ENCODE measurements at places on chromosomes 13 and 19.

GRCh38 chr13:50179977-50180376, 164.7 kb downstream of the KCNRG start:
- no peak for DNase-seq

GRCh38 chr19:46491975-46492682, 3.5 kb downstream of the PNMA8B start:
- DNase-seq, result no peak

- DNase-seq, result no peak
Measured at GRCh38 chr13:84865783-84866221, 933.4 kb downstream of the SLITRK6 start.

GRCh38 chr19:504616-505015, 2.7 kb upstream of the TPGS1 start:
- no peak for DNase-seq

DNA sequence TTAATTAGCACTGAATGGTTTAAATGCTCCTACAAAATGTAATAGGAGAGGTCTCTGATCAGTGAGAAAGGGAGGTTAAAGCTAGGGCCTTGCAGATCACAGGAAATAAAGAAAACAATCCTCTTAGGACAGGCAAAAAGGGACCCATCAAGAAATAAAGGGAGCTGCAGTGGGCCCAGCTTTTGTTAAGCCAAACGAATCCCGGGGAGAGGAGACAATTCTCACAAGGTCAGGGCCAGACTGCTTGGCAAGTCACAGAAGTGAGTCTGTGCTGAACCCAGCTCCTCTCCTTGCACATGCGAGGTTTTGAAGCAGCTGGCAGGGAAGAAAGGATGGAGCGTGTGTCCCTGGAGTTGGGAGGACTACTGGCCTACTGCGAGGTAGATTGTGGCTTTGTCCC, 285.8 kb downstream of the COG6 start:
- no peak for DNase-seq

DNA sequence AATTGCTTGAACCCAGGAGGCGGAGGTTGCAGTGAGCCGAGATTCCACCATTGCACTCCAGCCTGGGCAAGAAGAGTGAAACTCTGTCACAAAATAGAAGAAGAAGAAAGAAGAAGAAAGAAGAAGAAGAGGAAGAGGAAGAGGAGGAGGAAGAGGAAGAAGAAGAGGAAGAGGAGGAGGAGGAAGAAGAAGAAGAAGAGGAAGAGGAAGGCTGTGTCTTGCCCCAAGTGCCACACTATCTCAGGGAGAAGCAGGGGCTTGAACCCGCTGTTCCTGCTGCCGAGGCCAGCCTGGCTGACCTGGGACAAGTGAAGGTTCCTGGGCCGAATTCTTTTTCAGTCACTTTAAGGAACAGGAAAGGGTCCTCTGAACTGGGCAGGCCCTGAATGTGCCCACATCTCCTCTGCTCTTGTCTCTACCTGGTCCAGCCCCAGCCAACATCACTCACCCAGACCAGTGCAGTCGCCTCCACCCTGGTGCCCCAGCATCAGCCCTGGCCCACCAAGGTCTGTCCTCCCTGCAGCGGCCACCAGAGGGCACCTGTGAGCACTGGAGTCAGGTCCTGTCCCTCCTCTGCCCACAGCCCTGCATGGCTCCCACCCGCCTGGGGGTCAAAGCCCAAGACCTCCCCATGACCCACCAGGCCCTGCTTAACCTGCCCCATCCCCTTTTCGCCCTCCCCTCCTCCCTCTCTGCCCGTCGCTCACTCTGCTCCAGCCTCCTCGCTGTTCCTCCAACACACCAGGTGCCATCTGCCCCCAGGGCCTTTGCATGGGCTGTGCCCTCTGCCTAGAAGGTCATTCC, 20.0 kb downstream of the TICAM1 start:
- peak; percentile 88 for DNase-seq

DNA sequence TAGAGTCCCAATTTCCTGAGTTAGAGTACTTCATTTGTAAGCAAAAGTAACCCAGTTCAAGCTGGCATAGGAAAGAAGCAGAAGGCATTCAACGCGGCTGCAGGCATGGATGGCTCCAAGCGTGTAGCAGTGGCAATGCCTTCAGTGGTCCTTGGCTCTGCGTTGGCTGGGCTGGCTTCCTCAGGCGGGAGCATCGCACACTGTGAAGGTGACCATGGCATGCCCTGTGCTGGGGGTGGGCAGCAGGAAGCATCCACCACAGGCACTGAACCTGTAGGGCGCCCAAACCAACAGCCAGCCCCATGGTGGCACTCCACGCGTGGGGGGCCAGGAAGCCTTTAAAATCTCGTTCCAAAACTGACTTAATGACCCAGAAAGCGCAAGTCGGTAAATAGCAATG, 53.6 kb upstream of the SPACA7 start:
- no peak for DNase-seq

DNA sequence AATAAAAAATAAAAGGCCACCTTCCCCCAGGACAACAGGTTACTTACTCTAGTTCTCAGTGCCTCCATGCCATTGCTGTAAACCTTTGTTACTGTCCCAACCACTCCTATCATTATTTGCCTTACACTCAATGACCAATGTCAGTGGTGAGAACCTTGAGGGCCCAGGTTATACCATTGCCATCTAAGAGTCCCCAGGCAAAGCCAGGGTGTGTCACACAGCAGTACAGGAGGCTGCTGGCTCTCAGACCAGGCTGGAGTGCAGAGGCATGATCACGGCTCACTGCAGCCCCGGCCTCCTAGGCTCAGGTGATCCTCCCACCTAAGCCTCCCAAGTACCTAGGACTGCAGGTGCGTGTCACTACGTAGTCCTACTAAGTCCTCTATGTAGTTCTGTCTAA, 6.1 kb downstream of the ELAVL1 start:
- DNase-seq, result no peak

- no peak for DNase-seq
Measured at GRCh38 chr13:100980171-100980570, 305.6 kb upstream of the TMTC4 start.

- no peak for DNase-seq
Measured at GRCh38 chr13:75541961-75542360, 4.3 kb upstream of the COMMD6 start.

DNA sequence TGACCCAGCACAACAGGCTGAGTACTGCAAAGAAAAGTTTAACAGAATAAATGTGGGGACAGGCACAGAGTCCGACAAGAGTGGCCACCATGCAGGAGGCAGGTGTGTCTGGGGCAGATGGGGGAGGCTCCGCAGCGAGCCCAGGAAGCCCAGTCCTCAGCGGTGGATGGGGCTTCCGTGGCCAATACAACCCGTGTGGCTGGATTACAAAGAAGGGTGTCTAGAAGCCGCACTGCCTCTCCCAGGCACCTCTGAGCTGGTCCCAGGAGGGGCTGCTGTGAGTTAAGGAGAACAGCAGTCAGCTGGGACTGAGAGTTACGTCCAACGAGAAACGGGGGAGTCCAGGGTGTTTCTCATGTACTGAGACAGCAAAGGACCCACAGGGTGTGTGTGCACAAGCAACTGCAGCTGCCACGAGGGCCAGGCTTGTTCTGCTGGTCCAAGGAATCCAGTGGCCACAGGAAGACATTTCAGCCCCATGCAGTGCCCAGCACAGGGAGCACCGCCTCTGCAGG, 70.2 kb downstream of the SPACA7 start:
- no peak for DNase-seq

- no peak for DNase-seq
Measured at GRCh38 chr19:51599084-51599483, 28.0 kb downstream of the ZNF175 start.

DNA sequence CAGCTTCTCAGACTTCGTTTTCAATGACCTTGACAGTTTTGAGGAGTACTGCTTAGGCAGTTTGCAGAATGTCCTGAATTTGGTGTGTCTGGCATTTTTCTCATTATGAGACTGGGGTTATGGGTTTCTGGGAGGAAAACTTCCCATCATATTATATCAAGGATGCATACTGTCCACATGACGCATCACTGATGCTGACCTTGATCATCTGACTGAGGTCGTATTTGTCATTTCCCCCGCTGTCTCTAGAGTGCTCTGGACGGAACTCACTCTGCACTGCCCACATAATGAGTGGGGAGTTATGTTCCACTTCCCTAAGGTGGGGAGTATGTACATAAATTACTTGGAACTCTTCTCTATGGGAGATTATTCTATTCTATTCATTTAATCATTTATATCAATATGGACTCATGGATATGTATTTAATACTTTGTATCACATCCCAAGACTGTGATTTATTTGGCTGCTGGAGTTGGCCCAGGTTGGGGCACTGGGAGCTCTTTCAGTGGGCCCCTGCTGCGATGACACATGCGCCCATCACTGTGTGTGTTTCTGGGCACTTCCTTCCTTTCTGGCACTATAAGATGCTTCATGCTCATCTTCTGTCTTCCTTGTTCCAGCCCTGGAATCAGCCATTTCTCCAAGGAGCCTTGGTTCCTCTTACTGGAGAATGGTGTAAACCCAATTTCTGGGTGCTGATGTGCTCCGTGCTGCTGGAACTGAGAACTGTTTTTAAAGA, 138.6 kb downstream of the MIPEP start:
- no peak for DNase-seq

DNA sequence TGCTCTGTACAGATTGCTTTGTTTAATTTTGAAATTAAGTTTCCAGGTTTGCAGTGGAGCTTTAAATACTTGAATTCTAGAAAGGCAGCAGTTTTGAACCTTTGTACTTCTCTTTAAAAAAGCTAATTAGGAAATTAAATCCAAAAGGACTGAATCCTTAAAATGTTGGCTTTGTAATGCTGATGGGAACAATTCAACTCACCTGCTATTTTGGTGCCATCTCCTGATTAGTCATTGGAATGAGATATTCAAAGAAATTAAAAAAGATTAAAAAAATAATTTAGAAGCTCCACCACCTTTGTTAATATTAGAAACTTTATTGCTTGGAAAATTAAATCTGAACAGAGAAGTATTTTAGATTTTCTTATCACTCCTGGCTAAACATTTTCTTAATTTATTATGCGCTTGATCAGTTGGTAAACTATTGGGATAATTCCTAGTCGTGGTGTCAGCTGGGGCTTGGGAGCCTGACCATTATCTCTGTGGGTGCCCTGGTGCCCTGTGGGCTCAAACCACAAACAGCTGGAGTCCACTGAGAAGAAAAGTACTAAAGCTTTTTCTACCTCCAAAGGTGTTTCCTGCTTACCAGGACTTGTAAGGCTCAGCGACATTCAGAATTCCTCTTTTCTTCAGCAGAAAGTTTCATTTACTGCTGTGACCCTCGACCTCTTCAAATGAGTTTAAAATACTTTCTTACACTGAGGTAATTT, 540.4 kb downstream of the DIAPH3 start:
- DNase-seq, result no peak

- no peak for DNase-seq
Measured at GRCh38 chr13:73913751-73914518, 220.3 kb downstream of the KLF12 start.

DNA sequence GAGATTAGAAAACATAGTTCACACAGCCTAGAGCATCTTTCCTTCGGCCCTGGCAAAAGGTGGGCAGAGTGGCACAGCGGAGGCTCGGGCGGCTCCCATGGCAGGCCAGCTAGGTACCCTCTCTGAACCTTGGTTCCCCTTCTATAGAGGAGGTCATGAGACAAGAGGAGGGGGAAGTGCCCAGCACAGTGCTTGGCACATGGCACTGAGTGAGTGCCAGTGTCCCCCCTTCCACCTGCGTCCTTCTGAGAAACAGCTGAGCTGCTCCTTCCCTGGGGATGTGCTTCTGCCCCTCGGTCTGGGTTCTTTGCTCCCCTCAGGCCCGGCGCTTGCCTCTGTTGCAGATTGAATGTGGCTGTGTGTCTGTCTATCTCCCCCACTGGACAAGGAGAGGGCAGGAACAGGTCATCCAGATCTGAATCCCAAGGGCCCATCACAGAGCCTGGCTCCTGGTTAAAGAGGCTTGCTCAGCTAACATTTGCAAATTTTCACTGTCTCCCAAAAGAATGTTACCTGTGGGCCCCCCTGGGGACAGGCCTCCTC, 165.6 kb downstream of the USP12 start:
- DNase-seq, result no peak

DNA sequence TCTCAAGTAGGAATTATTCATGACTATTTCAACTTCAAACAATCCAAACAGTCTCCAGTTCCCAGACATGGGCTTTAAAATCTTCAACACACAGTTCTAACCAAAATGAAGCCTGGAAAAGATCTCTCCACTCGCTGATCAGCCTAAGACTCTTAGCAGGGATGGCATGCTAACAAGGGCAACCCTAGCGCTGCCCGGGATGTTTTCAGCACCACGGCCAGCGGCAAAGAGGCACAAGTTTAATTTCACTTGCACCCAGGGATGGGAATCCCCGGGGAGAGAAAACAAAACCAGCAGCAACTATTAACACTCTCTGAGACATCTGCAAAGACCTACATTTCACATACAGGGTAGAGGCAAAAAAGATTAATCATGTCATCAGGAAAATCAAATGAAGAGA, 43.0 kb downstream of the CACNA1A start:
- no peak for DNase-seq

GRCh38 chr19:35816262-35816661, 3.6 kb upstream of the PRODH2 start:
- no peak for DNase-seq

DNA sequence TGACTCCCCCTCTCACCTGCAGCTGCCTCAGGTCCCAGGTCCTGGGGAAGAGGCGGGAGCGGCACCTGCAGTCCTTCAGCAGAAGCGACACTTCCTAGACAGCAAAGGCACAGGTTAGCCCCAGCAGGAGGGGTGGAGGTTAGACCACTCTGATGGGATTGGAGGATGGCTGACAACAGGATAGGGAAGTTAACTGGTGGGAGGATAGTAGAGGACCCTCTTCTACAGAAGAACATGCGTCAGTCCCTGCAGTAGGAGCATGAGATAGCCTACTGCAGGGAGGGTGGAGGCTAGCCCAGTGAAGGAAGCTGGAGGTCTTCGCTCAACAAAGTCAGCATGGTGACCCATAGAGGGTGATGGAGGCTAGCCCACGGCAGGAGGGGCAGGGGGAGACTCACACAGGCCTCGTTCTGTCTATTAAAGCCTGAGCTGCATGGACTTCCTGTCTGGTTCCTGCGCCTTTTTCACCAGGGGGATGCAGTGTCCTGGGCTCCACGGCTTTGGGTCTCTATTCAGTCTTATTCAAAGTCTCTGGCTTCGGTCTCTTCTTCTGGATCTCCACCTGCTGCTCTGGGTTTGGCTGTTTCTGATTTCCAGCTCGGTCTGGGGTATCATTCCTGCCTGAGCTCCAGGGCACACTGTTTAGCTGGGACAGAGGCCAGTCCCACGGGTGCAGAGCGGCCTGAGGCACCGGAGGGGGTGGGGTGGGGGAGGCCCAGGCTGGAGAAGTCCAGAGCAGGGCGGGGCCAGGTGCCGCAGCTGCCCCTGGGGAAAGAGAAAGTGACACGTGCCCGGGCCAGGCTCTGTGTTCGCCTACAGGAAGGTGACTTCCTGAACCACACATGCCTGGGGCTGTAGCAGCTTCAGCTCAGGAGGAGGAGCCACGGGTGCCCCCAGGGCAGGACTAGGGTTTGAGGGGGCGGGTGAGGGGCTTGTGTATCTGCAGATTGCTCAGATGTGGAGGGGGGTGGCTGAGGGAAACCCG, 7.3 kb downstream of the IFNL3 start:
- peak; percentile 18 for DNase-seq

Data from activated CD4-positive, alpha-beta T cell treated with anti-CD3 and anti-CD28 coated beads, Interleukin-2, amount 50 U/mL, for 24 hours (primary cell).